ENCODE measurements at places on chromosomes 1 and 21.

DNA sequence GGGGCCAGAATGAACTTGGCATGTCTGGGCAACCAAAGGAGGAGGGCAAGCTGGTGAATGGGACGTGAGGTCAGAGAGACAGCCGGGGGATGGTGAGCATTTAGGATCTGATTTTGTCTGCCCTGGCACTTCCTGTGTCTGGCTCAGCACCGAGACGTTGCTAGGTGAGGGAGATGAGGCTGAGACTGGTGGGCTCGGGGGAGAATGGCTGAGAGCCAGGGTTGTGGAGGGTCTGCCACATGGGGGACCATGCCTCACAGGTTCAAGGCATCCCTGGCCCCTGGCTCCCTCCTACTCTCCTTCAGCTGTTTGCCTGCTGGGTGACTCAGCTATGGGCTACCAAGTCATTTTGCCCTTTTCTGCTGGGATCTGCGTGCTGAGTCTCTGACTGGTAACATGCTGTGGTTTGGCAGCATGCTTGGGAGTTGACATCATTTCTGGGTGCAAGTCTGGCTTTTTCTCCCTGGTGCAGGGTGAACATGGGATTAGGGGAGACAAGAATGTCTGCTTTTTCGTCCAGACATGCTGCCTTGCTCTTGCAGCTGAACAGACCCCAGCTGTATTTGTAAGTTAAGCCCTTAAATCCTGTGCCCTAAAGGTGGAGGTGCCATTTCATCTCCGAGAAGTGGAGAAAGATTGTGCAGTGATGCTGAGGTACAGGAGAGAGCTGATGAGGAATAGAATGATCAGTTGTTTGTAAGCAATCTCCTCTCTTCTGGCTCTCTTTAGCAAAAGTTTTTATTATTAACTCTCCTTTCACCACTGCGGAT is 17.6 kb downstream of the GALNT2 start:
- no peak for DNase-seq

DNA sequence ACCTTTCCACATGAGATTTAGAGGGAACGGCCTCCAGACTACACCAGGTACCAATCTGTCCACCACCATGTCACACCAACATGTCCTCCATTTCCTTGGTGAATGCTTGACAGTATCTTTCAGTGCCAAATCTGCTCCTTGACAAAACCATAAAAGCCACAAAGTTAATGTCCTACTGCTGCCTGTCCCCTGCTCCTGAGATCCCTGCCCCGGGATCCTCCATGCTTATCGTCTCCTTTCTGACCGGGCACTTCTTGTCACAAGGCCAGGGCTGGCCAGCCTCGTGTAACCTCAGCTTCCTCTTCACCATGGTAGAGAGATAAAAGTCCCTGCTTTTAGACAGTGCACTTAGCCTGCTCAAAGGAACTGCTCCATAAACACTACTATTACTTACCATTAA is 136.2 kb downstream of the NAV1 start:
- no peak for DNase-seq

GRCh38 chr1:93522721-93523120 is 74.8 kb downstream of the FNBP1L start:
- DNase-seq: no peak

- DNase-seq: no peak
Measured at GRCh38 chr1:157403608-157404007, 148.7 kb downstream of the FCRL5 start.

DNA sequence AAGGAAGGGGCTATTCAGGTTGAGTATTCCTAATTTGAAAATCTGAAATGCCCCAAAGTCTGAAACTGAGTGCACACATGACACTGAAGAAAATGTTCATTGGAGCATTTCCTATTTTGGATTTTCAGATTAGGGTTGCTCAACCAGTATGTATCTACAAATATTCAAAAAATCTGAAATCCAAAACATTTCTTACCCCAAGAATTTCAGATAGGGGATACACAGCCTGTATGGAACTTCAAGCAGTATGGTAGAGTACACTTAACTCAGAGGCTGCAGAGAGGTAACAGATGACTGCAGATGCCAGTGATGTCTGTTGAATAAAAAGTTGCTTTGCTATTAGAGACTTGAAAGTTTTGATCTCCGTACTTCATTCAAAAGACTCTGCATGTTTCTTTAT is 19.0 kb downstream of the YTHDF2 start:
- no peak for DNase-seq

GRCh38 chr1:167173516-167174184 is 47.0 kb upstream of the POU2F1 start:
- DNase-seq: no peak

DNA sequence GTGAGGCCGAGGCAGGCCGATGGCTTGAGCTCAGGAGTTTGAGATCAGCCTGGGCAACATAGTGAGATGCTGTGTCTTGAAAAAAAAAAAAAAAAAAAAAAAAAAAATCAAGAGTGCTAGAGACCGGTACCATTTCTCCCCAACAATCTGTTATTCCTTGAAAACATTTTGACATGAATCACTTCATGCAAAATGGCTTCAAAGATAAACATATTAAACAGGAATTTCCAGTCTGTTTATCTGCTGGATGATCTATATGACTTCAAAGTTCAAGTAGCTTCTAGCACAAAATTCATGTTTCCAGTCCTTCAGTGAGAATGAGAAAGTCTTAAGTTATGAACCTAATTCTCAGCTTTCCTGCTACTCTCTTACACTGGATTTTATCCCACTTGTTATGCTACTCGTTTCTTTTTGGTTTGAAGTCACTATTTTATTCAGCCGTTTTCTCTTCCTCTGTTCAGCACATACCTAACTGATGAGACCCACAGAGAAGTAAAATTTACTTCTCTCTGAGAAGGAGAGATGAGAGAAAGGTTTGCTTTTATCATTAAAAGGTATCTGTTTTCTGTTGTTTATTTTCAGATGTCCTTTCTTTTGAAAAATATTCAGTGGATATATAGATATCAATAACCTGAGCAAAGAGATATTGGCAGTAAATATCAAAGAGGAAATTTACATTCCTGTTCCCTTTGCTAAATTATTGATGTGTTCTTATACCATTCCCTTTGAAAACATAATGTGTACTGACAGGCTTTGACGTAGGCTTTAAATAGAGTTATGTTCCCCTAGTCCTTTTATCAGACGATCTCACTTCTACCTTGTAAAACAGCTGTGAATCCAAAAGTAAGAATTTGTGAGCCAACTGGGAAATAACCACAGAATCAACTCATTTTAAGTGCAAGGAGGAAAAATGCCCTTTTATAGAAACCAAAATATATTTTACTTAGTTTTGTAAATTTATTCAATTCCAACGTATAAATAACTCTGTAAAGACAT is 38.2 kb downstream of the CD46 start:
- DNase-seq: no peak

DNA sequence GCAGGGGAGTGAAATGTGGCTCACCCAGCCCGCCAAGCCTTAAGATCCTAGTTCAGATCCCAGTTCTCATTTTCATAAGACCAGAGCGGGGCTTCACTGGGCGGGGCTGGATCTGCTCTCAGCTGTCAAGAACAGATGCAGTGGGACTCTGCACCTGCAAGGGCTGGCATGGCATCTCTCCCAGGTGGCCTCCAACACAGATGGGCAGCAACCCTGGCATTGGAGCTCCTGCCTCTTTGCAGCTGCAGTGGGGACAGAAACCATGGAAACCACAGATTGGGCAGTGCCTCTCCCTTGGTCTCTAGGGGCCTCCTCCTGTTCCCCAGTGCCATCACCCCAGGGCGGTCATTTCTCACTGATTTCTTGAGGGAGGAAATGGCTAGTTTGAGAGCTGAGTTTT is 267.7 kb downstream of the PRDM2 start:
- DNase-seq: no peak

DNA sequence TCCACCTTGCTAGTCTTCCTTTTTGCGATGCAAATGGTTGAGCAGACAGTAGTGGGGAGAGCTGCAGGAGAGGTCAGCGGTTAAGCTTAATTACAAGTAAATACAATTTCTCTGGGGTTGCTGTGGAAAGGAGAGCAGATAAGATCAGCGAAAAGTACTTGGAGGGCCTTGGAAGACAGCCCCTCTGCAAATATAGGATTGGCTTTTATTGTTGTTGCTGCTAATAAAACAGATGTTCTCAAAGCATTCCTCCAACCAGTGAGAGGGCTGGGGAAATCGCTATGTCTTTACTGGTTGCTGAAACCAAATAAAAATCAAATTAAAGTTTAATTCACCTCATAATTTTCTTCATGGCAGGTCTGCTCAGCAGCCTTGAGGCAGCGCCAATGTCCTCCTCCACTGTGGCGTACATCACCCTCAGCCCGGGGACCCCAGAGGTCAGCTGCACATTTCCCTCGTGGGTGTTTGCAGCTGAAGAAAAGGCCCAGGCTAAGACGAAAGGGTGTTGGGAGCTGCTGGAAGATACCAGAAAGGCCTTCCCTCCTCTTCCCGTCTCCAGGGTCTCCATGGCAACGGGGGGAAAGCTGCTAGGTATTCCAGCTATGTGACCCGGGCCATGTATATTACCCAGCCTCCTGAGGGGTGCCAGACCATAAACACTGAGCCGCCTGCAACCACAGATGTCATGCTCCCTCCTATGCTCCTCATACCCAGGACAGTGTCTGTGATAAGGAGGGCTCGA is 54.6 kb upstream of the POU2F1 start:
- no peak for DNase-seq

GRCh38 chr1:97581614-97582051 is 339.2 kb downstream of the DPYD start:
- no peak for DNase-seq

- no peak for DNase-seq
Measured at GRCh38 chr1:89959719-89960118, 35.2 kb upstream of the ZNF326 start.

DNA sequence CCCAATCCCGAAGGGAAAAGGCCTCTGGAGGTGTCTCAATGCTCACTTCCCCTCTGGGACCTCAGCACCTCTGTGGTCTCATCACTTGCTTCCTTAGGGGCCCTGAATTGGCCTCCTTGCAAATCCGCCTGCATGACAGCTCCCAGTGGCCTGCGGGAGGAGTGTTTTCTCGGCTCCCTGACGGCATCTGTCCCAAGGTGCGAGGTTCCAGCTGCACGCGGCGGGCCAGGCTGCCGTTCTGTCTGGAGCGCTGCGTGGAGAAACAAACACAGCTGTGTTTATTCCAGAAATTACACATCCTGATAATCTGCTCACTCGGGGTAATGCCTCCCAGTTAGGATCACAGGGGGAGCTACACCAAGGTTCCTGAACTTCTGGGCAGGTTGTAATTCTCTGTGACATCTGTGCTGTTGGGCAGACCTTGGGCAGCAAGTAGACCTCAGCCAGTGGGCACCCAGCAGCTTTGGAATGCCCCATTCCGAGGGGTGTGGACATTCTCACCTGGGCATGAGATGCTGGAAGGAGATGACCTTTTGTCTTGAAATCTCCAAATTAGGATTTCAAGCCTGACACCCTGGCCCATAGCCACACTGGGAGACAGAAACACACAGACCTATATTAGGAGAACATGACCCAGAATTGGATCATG is 18.2 kb downstream of the EPHB2 start:
- DNase-seq: no peak

- no peak for DNase-seq
Measured at GRCh38 chr1:109904105-109904817, 6.4 kb upstream of the CSF1 start.

DNA sequence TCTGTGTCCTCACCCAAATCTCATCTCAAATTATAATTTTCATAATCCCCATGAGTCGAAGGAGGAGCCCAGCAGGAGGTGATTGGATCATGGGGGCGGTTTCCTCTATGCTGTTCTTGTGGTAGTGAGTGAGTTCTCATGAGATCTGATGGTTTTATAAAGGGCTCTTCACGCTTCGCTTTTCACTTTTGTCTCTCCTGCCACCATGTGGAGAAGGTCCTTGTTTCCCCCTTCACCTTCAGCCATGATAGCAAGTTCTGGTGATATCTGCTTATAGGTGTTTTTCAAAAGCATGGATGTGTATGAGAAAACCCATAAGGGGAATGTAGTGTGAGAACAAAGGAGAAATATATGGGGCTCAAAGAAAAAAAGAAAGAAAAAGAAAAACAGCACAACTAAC is 405.9 kb upstream of the RGS18 start:
- no peak for DNase-seq

DNA sequence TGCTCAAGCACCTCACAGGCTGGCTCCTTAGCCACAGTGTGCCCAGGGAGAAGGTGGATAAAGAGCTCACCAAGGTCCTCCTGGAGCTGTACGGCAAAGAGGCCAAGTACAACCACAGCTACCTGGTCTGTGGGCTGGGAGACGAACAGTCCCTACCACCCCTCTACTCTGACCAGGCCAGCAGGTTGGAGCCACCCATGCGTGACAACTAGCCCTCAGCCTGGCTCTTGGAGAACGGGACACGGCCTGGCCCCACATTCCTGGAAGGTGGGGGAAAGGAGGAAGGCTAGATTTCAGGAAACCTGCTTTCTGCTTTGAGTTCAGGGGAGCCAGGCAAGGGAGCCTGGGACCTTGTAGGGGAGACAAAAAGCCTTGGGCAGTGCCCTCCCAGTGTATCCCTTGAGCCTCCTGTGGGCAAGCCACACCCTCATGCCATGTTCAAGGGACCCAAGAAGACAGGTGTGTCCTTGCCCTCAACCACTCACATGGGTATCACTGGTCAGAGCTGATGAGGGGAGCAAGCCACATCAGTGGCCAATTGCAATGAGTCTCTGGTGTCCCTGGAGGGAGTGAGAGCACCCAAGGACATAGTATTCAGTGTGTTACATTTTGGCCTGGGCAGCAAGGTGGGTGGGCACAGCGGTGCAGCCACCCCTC is 27.6 kb downstream of the LUZP1 start:
- DNase-seq: no peak

- DNase-seq: no peak
Measured at GRCh38 chr1:199138061-199138460, 499.2 kb downstream of the PTPRC start.

DNA sequence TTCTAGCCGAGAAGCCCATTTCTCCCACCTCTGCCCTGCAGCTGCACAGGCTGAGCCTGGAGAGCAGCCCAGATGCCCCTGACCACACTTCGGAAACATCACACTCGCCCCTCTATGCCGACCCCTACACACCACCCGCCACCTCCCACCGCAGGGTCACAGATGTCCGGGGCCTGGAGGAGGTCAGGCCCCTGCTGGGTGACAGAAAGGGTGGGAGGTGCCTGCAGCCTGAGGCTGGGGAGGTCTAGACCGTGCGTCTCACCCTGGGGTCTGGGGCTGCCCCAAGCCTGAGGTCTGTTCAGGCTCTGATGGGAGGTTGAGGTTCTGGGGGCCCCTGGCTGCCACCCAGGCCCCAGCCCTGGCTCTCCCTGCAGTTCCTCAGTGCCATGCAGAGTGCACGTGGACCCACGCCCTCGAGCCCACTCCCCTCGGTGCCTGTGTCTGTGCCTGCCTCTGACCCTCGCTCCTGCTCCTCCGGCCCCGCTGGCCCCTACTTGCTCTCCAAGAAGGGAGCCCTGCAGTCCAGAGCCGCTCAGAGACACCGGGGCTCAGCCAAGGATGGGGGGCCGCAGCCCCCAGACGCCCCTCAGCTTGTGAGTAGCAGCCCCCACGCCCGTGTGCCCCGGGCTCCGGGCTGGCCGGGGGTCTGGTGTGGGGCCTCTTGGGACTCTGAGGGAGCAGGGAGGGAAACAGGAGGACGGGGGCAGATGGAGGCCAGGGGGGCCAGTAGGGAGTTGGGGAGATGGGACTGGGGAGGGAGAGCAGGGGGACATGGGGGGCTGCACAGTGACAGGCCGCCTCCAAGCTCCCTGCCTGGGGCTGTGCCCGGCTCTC is 7.4 kb downstream of the PLEKHN1 start:
- DNase-seq: no peak
